Panc1 (cell line): ENCODE measurements at places on chromosomes 4 and X. TPM values are rescaled to one million over a fixed set of nuclear protein-coding genes. Genes with fewer than 3 reads are reported as not detected.

GRCh38 chrX:150310881-150311280, 52.2 kb upstream of the MAMLD1 start:
- no peak for DNase-seq

The HCCS gene
- total RNA-seq = 32.7 TPM

DNA sequence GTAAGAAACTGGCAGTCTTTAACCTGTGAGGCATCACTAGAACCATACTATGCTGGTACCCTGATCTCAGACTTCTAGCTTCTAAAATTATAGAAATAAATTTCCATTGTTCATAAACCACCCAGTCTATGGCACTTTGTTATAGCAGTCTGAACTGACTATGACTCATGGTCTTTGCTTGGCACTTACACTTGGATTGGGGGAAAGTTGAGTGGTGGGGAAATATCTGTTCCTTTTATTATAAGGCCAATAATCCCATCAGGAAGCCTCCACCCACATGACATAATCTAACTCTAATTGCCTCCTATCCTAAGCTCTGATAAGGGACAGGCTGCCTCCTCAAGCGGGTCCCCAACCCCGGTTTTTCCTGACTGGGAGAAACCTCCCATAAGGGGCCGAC, 61.4 kb upstream of the PACRGL start:
- no peak for DNase-seq

The CABS1 gene
- total RNA-seq = not detected
